NCI-H1048 (cell line): ENCODE measurements at places on chromosomes 7 and 10.

GRCh38 chr7:88912852-88913251 is 117.3 kb upstream of the TEX47 start:
- DNase-seq: no peak

DNA sequence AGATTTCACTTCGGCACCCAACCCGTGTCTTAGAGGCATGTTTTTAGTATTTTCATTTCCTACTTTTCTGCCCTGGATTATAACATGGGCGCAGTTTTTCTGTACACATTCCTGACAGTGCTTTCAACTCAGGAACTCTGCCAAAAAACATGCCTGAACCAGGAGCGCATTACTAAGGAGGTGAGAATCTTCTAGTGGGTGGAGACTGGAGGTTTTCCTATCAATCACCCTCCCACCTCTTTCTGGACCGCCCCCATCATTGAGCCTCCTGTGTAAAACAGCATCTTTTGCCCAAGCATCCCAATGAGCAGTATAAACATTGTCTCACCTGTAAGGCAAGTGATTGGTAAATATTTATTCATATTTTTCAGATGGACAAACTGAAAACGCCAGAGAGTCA is 53.2 kb downstream of the STK17A start:
- DNase-seq: no peak

GRCh38 chr7:77454802-77455201 is 38.7 kb upstream of the GSAP start:
- DNase-seq: no peak

- DNase-seq: no peak
These were observed 39.9 kb downstream of the KIF20B start for GRCh38 chr10:89741126-89741762.

DNA sequence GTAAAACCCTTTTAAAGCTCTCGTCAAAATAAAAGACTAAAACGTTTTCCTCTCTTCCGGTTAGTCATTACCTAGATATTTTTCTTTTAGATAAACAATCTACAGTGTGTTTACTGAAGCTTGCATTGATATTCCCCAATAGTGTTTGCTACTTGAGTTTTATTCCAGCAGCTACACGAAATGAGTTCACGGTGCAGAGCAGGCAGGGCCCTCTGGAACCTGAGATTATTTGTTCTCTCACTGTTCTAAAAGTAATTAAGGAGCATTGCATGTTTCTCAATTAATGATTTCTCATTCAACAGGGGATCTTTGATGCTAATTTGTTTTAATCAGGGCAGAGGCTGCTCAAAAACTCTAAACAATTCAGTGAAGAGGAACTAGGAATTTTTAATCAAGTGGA is 319.7 kb downstream of the GFRA1 start:
- no peak for DNase-seq

GRCh38 chr10:13939391-13939790 is 352.6 kb downstream of the PRPF18 start:
- no peak for DNase-seq

GRCh38 chr10:100006243-100006886 is 3.4 kb downstream of the DNMBP start:
- no peak for DNase-seq

- DNase-seq: peak; percentile 74
These were observed 13.5 kb upstream of the BAMBI start for GRCh38 chr10:28663576-28664368.

GRCh38 chr7:12517451-12517850 is 53.1 kb upstream of the SCIN start:
- no peak for DNase-seq
